Omental fat pad (tissue), 4 donors: ENCODE measurements at places on chromosomes 3 and 15.

- no peak for DNase-seq
These were observed 20.6 kb downstream of the COPS2 start for GRCh38 chr15:49134683-49135341.

- no peak for DNase-seq
These were observed 7.4 kb downstream of the PRSS50 start for GRCh38 chr3:46710229-46710628.

- no peak for DNase-seq
These were observed 2.4 kb downstream of the CCNDBP1 start for GRCh38 chr15:43187544-43188155.

- no peak for DNase-seq
These were observed 49.0 kb upstream of the NDN start for GRCh38 chr15:23736033-23736673.

- DNase-seq: peak; percentile 19
These were observed 3.0 kb downstream of the TEX264 start for GRCh38 chr3:51673802-51674654.

- DNase-seq: no peak
These were observed 52.7 kb upstream of the CADM2 start for GRCh38 chr3:84906065-84906464.

- no peak for DNase-seq
These were observed 498 bp upstream of the SEMA4B start for GRCh38 chr15:90200534-90201129.

- DNase-seq: no peak
These were observed 201.2 kb downstream of the SATB1 start for GRCh38 chr3:18223974-18224373.

DNA sequence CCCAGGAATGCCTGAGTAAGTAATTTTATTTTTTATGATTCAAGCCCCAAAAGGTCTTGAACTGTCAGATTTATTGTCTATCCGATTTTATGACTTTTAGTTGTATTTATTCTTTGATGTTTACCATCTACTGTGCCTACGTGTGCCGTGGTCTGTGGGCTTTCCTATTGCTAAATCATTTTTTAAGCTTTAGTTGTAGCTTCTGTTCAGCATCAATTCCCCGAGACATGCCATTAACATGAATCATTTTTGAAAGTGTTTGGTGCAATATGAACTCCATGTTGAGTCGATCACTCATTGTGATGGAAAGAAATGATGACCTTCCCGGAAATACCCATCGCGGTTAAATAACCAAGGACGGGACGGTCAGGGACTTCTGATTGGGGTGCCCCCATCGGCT is 268.7 kb upstream of the THRB start:
- no peak for DNase-seq

DNA sequence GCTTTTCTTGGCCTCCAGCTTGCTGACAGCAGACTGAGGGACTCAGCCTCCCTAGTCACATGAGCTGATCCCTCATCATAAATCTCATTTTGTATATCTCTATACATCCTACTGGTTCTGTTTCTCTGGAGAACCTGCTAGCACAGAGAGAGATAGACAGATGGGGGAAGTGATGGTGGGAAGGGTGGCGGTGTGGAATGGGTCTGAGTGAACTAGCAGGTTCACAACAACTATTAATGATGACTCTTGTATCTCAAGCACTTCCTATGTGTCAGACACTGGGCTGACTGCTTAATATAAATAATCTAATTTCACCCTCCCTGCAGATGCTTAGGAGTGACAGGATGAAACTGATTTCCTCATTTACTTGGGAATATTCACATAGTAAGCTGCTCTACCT is 106.9 kb upstream of the TLE3 start:
- no peak for DNase-seq

GRCh38 chr3:179449636-179450035 is 1.6 kb downstream of the GNB4 start:
- DNase-seq: no peak

DNA sequence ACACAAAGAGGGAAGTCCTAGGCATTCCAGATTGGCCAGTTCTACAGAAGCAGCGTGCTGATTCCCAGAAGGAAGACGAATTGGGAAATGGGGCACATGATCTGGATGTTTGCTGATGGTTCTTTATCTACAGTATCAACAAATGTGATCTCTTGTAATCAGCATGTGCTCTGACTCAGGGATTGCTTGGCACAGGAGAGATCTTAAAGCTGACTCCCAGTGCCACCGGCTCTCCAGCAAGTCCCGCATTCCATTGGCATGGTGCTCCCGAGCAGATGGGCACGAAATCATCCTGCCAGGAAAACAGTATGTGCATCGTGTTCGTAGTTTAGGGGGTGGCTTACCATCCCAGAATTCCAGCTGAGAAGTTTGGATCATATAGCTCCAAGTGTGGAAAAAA is 259.9 kb upstream of the NR2F2 start:
- no peak for DNase-seq

DNA sequence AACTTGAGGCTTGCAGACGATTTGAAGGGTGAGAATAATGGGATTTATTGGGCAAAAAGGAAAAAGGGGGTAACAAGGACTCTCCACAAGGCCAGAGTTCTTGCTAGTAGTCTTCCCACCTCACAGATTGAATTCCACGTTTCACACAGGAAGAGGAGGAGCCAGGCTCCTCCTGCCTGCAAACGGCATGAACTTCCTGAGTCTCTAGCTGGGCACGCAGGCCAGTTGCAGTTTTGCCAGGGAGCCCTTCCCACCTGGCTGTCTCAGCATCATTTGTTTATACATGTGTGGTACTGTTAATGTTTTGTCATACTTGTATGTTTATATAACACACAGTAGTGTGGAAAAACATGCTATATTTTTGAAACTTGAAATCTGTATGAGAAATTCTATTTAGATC is 155.0 kb downstream of the NLGN1 start:
- DNase-seq: no peak

DNA sequence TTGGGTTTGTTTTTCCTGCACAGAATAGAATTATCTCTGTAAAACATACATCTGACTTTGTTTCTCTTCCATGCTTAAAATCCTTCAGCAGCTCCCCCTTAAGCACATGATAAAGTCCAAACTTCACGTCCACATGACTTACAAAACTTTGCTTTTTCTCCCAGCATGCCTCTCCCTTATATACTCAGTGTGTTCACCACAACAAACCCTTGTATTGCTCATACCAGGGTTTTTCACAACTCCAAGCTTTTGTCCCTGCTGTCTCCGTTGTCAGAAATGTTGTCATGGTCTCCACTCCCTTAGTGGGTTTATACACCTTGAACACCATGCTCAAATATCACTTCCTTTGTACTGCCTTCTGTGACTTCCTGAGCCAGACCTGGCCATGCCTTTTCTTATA is 91.1 kb upstream of the MITF start:
- no peak for DNase-seq

GRCh38 chr3:64188810-64189560 is 36.3 kb downstream of the PRICKLE2 start:
- DNase-seq: no peak

- no peak for DNase-seq
These were observed 313.5 kb downstream of the PYDC2 start for GRCh38 chr3:191774485-191774884.

GRCh38 chr3:88690287-88690686 is 417.1 kb upstream of the EPHA3 start:
- no peak for DNase-seq

DNA sequence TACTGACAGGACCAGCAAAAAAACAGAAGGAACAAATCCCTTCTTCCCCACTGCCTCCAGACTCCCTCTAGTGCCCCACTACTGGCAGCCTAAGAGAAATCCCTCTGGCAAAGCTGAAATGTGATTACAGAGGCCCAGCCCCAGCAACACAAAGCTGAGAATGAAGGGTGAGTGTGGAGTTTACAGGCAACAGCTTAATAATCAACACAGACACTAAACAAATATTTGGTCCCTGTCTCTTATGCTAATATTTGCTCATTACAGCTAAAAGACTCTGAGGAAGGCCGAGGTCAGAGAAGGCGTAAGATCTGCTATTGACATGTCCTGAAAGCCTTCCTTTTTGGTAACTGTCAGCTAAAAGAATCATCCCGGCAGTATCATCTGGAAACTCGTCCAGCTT is 308.5 kb upstream of the RASGRP1 start:
- no peak for DNase-seq

DNA sequence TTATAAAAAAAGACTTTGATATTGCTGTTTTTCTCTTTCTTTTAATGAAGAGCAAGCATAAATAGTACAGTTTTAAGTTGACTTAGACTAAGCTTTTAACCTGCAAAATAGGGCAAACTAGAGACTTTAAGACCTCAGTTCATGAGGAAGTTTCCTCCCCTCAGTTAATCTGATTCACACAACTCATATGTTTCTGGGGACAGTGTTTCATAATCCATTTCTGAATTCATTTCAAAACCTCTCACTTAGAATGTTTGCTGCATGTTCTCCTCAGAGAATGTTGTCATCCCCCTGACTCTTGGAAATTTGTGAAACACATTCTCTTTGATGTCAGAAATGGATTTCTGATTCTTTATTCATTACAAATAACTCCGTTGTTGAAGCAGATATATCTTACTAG is 79.3 kb upstream of the SKOR1 start:
- DNase-seq: no peak

- no peak for DNase-seq
These were observed 134.1 kb upstream of the MNS1 start for GRCh38 chr15:56598991-56599390.

DNA sequence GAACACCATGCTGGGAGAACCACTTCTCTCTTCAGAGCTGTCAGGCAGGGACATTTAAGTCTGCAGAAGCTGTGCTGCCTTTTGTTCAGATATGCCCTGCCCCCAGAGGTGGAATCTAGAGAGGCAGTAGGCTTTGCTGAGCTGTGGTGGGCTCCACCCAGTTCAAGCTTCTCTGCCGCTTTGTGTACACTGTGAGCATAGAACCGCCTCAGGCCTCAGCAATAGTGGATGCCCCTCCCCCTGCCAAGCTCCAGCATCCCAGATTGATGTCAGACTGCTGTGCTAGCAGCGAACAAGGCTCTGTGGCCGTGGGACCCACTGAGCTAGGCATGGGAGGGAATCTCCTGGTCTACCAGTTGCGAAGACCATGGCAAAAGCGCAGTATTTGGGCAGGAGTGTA is 121.6 kb downstream of the NFKBIZ start:
- no peak for DNase-seq

DNA sequence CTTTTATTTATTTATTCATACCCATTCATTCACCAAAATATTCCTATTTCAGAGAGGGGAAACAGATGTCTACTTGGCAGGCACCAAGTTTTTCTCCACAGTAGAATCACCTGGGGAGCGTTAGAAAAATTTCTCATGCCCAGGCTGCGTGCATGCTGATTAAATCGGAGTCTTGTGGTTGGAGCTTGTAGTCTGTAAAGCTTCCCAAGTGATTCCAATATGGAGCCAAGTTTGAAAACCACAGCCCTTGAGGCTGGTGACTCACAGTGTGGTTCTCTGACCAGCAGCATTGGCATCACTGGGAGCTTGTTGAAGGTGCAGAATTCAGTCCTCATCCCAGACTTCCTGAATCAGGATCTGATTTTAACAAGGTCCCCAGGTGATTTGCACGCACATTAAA is 49.7 kb downstream of the PDHB start:
- DNase-seq: no peak

- DNase-seq: no peak
These were observed 7.8 kb downstream of the SCAMP2 start for GRCh38 chr15:74865316-74865715.

- no peak for DNase-seq
These were observed 148.3 kb upstream of the ARHGEF26 start for GRCh38 chr3:153972862-153973261.

DNA sequence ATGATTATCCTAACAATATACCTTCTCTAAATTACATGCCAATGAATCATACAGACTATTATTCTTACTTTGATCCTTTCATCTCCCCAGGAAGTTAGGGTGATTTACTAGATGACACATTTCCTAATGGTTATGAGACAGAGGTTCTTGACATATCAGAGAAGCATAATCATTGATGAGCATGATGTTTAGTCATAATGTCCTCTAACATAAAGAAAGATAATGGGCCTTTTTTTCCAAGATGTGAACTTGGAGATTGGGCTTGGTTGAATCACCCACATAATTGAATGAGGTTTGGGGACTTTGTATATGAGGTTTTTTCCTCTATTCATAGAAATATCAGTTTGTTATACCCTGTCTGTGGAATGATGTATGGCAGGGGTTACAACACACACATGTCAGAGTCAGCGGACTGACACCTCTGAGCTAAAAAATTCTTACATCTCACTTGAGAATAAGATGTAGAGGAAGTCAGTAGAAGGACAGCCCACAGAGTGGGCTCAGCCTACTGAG is 69.7 kb upstream of the DCBLD2 start:
- DNase-seq: no peak

- no peak for DNase-seq
These were observed 16.1 kb upstream of the SEC61A1 start for GRCh38 chr3:128036119-128036518.

DNA sequence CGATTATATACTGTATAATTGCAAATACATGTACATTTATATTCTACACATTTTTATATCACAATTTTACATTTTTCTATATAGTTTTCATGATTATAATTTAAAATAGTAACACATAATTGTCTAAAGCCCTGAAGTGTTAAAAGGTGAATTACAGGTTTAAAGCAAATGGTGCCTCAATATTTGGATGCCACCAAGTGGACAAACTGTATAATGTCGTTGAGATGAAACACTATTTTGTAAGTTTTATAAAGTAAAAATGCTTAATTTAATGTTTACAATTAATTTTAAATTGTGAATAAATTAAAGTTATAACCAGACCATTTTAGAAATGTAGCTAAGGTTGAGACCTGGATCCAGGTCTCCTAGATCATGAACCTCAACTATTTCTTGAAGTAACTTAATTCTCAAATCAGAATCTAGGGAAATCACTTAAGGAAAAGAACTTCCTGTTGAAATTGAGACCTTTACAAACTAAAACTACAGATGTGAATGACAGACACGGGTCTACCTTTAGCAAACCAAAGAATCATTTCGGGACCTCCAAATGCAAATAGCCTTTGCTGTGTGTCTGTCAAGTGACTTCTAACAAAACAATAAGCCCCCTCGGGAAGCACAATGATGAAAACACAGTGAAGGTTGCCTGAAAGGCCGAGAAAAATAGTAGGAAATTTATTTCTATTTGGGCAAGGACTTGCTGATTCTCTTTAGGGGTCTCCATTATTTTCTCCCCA is 37.8 kb downstream of the EHHADH start:
- DNase-seq: no peak

DNA sequence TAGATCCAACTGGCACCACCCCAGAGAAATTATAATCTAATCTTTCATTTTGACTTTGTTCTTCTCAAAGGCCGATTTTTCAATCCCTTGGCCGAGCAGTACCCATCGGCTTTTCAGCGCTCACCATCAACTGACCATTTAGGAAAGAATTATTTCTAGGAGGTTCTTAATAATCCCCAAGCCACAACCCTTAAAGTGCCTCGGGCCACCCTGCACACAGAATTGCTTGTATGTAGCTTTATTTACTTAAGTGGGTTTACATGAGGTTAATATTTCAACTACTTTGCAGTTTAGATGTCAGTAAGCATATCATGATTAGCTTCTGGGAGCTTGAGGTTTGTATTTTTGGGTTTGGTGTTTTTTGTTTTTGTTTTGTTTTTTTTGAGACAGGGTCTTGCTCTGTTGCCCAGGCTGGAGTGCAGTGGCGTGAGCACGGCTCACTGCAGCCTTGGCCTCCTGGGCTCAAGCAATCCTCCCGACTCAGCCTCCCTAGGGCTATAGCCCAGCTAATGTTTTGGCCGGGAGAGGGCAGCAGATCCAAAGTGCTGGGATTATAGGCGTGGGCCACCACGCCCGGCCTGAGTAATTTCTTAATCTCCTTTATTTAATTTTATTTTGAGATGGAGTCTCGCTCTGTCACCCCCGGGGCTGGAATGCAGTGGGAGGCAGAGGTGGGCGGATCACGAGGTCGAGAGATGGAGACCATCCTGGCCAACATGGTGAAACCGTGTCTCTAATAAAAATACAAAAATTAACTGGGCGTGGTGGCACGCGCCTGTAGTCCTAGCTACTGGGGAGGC is 801 bp upstream of the CDAN1 start:
- no peak for DNase-seq
